ENCODE measurements at places on chromosomes 3 and 15.

- no peak for DNase-seq
Measured at GRCh38 chr15:44584162-44584749, 47.3 kb downstream of the EIF3J start.

GRCh38 chr3:111768571-111769100 lies 90.4 kb upstream of the PHLDB2 start:
- no peak for DNase-seq

DNA sequence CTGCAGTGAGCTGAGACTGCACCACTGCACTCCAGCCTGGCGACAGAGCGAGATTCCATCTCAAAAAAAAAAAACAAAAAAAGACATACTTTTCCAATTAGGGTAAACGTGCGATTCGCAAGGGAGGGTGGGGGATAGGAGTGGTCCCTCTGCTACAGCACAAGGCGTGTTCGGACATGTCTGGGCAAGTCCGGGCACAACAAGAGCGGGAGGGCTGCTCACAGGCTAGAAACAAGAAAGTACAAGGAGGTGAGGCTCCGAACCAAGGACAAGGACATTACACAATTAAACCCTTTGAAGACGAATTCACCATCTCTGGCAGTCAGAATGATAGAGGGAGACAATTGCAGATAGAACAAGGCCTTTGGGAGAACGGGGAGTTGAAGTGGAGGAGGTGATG lies 32.2 kb upstream of the BCL2A1 start:
- DNase-seq, result no peak

DNA sequence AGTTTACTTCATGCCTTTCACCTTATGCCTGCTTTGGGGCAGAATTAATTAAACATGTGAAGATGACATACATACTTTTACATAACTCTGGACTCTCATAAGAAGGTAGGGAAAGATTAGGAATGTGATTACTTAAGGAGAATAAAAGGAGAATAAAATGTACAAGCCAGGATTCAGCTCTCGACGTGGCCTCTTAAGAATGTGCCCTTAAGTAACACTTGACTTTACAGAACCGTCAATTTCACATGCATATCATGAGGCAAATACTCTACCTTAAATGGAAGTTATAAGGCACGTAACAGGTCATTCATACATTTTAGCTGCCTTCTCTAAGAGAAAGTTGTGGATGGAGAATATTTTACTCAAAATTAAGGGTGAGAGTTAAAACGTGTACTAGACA lies 263.7 kb upstream of the LMCD1 start:
- no peak for DNase-seq

- DNase-seq, result no peak
Measured at GRCh38 chr3:138326866-138327595, 2.6 kb downstream of the NME9 start.

Data from COR-L47 (cell line).